Activated CD4-positive, CD25-positive, alpha-beta regulatory T cell treated with anti-CD3 and anti-CD28 coated beads, Interleukin-2, amount 50 U/mL, for 24 hours (primary cell): ENCODE measurements at places on chromosomes 3 and 15.

- ATAC-seq, result no peak
Observed at GRCh38 chr3:178405531-178405930, 130.7 kb upstream of the KCNMB2 start.

DNA sequence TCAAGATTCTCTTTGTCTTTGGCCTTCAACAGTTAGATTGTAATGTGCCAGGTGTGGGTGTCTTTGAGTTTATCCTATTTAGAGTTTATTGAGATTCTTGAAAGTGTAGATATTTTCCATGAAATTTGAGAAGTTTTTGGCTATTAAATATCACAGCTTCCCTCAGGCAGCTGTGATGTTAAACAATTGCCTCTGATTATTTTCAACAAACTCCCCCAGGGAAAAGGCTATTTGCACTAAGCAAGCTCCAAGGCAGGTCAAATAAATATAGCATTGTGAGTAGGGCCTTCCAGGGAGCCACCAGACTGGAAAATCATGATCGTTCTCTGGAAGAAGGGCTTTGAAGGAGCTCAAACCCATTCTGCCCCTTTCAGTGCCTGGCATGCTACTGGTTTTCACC is 107.0 kb downstream of the EEFSEC start:
- no peak for ATAC-seq

DNA sequence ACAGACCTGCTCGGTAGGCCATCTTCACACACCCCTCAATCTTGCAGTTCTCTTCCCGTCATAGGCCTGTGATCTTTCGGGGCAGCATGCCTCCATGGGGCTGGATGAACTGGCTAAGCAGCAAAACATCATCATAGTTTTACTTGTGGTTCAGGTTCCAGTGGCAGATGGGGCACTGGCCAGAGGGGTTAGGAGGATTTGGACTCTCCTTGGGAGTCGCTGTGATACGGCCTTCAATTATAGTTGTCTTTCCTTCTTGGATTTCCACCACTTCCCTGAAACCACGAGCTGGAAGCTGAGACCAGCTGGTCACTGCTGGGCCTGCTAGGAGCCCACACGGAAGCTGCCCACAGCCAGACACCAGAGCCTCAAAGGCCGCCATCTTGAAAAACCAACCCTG is 15.7 kb downstream of the ZNF589 start:
- no peak for ATAC-seq

DNA sequence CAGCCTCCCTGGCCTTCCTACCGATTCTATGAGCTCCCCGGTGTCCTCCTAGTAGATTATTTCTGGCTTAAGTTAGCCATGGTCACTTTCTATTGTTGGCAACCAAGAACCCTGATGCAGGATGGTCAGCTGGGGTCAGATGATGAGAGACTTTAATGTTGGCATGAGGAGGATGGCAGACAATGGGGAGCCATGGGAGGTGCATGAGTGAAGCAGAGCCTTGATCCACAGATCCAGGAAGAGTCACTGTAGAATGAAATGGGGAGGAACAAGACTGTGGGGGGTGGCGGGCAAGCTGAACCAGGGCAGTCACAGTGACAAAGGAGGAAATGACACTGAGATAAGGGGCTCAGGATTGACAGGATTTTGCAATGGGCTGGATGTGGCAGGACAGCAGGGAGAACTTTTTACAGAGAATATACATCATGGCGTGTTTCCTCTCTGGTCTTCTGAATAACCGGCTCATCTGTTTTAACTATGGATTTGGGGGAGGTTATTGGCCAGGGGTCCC is 60.9 kb downstream of the RPLP1 start:
- no peak for ATAC-seq

DNA sequence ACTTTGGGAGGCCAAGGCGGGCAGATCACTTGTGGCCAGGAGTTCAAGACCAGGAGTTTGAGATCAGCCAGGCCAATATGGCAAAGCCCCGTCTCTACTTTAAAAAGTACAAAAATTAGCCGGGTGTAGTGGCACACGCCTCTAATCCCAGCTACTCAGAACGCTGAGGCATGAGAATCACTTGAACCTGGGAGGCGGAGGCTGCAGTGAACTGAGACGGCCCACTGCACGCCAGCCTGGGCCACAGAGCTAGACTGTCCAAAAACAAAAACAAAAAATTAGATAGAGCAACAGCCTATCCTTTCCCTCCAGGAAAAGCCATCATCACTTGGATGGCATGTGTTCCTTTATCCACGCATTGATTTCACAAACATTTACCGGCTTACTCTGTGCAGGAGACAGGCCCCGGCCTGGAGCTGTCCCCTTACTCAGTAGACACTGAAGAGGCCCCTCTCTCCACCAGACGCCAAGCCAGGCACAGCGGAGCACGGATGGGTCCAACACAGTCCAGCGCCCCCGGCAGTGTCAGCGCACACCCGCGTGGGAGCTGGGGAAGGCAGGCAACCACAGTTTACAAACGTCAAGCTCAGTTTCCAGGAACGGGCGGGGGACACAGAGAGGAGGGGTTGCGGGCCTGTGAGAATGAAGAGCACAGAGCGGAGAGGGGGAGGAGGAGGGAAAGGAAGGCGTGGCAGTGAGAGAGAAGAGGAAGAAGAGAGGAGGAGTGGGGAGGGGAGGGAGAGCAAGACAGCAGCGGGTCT is 3.1 kb downstream of the GP5 start:
- ATAC-seq, result peak; percentile 39

DNA sequence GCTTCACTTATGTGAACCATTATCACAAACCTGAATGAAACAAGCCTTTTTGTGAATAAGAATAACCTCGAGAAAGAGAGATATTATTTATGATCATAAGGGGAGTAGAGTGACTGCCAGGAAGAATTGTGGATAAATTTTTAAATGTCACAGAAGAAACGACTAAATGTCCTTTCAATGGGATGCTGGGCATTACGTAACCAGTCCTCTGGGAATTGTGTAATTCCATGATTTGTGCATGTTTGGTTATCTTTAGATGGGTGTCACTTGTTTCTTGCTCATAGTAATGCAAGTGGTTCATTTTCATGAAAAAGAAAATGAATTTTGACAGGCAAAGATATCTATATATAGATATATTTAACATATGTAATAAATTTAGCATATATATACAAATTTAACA is 379.5 kb upstream of the AGTR1 start:
- ATAC-seq, result no peak

DNA sequence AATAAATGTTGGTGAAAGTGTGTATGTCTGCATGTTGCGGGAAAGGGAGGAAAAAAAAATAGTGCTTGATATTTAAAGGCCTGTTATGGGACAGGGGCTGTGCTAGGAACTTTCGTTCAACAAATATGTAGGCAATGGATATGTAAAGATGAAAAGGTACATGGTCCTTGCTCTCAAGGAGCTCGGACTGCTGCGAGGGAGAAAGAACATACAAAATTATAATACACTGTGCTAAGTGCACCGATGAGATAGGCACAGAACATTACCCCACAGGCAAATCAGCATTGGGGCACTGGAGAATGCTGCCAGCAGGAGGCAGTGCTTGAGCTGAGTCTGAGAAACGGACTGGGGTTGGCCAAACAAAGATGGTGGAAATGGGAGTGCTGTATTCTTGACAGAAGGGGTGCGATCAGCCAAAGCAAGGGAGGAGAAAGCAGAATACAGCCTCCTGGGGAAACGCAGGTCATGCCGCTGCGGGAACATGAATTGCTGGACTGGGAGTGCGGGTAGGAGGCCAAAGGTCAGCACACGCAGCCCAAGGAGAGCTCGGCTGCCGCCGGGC is 649 bp downstream of the C15orf40 start:
- ATAC-seq, result peak; percentile 67
